Activated CD4-positive, alpha-beta T cell treated with anti-CD3 and anti-CD28 coated beads for 24 hours (primary cell): ENCODE measurements at places on chromosomes 2 and 18.
A peak's percentile ranks its signal among the peaks of the same experiment; 100 is the strongest.

GRCh38 chr2:37585295-37585908 lies 86.0 kb downstream of the CDC42EP3 start:
- no peak for DNase-seq

DNA sequence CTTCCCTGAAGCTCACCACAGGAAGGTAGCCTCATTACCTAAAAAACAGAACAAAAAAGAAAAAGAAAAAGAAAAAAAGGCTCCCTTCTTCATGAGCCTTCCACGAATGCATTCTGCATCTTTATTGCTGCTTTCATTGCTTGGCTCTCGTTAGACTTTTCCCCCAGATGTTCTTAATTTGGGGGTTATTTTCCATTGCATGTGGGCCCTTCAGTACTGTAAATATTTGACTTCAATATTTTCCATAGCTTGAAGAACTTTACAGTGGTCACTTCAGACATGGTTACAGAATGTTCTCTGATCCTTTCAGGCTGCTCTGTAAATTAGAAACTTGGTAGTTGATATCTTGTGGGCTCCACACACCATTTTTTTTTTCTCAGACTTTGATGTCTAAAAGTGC lies 65.6 kb upstream of the COPS8 start:
- DNase-seq: no peak

DNA sequence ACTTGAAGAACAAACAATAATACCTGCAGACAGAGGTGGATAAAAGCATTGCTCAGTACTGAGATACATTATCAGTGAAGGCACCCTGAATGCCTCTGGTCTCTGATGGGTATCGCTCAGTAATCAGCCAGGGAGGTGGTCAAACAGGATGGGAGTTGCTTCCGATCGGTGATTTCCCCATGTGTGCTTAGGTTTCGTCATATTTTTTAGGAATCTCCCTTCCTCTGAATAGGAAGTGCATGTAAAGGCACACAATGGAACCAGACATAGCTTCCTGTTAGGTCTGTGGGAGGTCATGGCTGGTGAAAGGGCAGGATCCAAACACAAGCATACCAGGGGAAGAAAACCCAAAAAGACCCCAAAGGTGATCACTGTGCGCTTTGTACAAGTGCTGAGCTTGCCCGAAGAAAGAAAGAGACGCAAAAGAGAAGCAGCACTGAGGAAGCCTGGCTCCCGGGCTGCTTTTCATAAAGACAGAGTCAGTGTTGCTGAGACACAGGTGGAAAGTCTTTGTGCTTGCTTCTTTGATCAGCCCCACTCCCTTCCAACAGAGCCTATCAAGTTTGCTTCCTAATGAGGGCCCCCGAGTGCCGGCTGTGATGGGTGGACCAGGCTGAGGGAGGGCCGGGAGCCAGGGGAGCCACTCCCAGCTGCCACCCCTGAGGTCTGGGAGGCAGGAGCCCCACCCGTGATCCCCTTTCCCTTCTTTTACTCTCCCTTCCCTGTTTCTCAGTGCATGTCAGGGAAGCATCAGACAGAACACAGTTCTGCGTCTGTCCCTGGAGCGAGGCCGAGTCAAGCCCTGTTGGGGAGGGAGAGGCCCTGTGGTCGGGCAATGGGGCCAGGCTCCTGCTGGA lies 138.2 kb downstream of the SH3RF3 start:
- DNase-seq: no peak

DNA sequence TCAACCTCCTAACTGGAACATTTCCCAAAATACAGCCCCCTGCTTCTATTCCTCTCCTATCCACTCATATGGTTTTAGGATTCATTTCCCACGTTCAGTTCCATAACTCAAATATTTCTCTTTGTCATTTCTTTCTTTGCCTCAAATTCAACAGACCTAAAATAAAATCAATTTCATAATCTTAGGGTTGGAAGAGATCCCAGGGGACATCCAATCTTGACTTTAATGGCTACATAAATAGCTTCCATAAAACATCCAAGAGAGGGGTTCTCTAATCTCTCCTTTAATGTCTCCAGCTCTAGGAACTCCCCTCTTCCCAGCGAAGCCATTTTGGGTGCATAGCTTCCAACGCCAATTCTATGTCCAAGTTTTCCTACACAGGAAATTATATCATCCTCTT lies 33.8 kb downstream of the RBKS start:
- DNase-seq: no peak

- DNase-seq: peak; percentile 11
Observed at GRCh38 chr2:237968048-237968862, 1.4 kb downstream of the UBE2F start.

DNA sequence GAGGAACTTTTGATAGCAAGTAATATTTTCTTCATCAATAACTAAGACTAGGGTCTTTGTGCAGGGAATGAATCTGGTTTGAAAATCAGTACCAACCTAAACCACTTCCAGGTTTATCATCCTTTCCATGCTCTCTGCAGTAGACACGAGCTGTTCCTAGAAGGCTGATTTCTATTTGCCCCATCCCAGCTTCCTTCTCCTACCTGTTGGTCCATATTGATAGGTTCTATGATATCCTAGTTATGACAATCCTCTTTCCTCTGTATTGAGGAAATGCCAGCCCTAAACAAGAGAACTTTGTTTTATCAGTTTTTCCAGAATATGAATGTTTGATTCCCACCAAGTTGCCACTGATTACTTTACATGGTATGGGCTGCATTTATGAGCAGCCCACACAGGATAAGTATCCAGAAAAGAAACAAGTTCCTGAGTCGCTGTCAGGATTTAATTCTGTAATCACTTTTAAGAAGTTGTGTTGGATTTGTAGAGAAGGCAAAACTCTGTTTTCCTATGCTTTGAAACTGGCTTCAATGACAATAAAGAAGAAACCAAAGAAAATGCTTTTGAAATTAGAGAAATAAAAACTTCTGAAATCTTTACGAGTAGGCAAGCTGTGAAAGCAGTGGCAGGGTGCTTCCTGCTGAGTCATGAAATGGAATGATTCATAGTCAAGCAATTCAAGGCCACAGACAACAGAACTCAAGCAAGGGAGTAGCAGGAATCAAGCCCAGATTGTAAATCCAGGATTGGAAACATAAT lies 37.3 kb upstream of the TANK start:
- no peak for DNase-seq

- no peak for DNase-seq
Observed at GRCh38 chr18:43794363-43794762, 517.1 kb upstream of the SYT4 start.

DNA sequence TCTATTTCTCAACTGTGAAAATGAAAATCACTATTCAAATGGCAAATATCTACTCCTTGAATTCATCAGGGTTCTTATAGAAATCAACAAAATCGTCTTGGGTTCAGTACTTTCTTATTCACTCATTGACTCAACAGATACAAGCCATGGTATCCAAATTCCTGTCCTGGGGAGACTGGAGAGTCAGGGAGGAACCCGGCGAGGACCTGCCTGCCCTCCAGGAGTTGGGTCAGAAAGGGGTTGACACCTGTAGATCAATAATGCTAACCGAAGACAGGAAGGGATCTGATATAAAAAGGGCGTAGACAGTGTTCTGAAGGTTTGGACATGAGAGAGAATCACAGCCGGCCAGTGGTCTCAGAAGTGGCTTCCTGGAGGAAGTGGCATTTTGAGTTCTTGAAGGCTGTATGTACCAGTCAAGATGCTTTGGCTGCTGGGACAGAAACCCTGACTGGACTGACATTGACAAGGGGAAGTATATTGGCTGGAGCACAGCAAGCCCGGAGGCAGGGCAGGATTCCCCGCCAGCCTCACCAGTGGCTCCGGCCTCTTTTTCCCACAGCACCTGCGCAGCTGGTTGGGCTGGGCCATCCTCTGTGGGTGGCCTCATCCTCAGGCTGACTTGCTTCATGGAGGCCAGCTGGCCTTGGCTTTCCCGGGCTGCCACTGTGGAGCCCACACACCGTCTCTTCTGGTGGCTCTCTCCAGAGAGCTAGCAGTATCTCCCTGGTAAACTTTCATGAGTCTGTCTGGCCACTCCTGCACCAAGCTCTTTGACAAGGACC lies 3.0 kb downstream of the LRRFIP1 start:
- DNase-seq: no peak

DNA sequence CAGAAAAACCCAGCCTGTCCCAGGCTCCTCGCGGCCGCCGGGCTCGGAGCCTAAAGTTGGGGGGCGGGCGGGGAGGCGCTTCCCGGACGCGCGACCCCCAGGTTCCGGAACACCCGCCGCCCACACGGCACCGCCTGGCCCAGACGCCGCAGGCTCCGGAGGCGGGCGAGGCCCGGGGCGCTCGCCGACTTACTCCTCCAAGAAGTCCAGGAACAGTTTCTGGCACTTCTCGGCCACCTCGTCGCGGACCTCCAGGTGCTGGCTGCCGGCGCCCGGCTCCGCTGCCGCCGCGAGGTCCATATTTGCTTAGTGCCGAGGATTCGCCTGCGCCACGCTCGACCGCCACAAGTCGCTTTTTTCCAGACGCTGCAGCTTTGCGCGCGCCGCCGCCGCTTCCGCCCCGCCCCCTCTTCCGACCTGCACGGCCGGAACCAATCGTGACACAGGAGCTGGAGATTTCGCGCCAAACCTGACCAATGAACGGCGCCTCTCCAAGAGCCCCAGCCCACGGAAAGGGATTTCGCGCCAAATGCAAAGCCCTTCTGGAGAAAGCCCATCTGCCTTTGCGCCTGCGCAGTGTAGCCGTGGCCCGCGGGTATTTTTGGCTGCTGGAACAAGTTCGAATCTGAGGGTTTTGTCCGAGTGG lies at the start of gene MCM6:
TSS of gene MCM6 (minus strand) at position 378 of the 646 bp plus-strand sequence. CDS start at position 300, 78 bp downstream.
- DNase-seq: peak; percentile 99

GRCh38 chr18:2982022-2982421 lies 30.9 kb downstream of the LPIN2 start:
- no peak for DNase-seq

DNA sequence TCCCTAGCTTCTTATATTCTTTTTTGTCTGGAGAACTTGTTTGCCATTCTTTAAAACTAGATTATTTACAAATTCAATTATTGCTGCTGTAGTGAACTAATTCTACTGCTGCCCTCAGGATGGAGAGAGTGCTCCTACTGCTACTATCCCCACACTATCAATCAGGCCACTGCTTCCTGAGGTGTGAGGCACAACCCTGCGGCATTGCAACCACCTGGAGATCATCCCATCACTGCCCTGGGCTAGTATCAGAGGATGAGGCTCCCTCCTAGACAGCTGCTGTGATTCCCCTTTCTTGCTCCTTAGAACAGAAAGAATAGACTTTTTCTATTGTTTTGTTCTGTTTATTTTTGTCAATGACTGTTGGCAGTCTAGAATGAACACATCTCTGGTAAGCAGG lies 146.6 kb downstream of the CDH19 start:
- DNase-seq: no peak

GRCh38 chr2:2234398-2235195 lies 96.5 kb downstream of the MYT1L start:
- DNase-seq: no peak

GRCh38 chr2:84424152-84424551 lies 34.9 kb downstream of the SUCLG1 start:
- DNase-seq: no peak

GRCh38 chr2:2834105-2834504 lies 503.0 kb upstream of the MYT1L start:
- DNase-seq: no peak

GRCh38 chr18:76357585-76358260 lies 137.3 kb downstream of the ZNF516 start:
- no peak for DNase-seq

GRCh38 chr2:10402653-10403215 lies 45.4 kb downstream of the ODC1 start:
- no peak for DNase-seq

DNA sequence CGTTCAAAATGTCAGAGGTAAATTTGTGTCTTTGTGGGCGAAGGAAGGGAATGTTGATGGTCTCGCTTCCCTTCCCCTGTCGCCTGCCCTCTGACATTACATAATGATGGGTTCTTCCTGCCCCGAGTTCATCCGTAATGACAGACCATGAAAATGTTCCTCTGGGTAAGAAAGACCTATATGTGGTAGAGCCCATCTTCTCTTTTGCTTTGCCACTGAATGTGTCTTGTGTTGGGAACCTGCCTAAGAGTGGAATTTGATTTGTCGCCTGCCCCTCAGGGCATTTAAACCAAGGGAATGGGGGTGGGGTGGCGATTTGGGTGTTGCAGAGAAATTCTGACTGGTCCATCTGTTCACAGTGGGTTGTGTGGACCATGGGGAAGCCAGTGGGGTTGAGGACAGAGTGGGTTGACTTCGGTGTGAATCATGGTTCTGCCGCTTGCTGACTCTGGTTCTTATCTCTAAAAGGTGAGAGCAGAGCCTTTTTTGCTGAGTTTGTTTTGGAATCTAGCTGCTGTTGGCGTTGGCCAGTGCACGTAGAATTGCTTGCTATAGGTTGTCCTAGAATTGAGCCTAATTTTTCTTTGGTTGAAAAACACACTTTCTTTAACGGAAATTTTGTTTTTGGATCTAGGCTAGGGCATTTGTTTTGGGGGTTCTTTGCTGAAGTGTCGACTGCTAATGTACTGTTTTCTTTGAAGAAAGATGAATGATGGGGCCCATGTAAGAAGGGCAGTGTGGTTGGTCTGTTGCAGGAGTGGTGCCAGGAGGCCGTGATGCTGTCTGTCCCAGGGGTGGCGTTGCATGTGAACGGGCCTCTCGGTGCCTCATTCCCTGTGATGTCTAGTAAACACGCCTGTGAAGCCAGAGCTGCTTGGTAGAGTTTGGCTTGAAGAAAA lies 1.3 kb downstream of the INPP4A start:
- DNase-seq: no peak

DNA sequence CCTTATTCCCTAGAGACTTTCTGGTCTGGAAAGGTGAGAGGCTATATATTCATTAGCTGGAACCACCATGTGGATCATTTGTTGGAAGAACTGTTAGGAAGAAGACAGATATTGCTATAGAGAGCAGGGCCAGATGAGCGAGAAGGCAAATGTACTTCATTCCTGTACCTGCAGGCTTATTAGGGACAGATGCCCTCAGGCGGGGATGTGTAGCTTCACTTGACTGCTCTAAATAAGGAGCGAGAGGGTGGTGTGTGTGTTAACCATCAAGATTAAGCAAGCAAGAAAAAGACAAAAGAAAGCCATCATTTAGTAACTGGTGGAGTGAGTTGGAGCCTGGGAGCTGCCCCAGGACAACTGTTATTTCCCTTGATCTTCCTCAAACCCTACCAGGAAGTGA lies 36.4 kb downstream of the NEDD4L start:
- no peak for DNase-seq

GRCh38 chr2:235041221-235041917 lies 89.6 kb downstream of the SH3BP4 start:
- DNase-seq: no peak

DNA sequence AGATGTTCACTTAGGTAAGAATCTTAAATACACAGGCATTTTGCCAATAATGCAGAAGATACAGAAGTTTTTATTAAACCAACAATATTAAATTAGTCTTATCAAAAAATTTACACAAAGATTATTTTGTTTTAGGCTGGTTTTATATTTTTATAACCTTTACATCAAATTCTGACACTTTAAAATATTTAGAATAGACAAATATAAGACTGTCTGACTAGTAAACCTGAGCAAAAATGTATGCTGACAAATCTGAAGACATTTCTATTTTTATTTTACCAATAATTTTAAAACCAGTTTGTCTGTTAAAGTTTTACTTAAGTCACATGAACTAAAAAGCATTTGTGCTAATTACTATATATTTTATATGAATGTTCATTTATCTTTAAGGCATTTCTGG lies 72.1 kb upstream of the ZNF236 start:
- DNase-seq: no peak
